Hair follicle dermal papilla cell (primary cell): ENCODE measurements at places on chromosomes 6 and 20. TPM values are rescaled to one million over a fixed set of nuclear protein-coding genes. Genes with fewer than 3 reads are reported as not detected.

The PIM1 gene
- total RNA-seq: 58.8 and 84.5 TPM in 2 replicates

The APOM gene
- total RNA-seq: 0.65 and 1.2 TPM in 2 replicates

The NINL gene
- total RNA-seq: 10.6 and 16.4 TPM in 2 replicates

The PBOV1 gene
- not detected in 2 replicates for total RNA-seq

The IRF4 gene
- total RNA-seq: 0.16 TPM in 1 of 2 replicates, not detected in the other

The SAMD5 gene
- 1.7 and 3.7 TPM in 2 replicates for total RNA-seq

The PNPLA1 gene
- not detected in 2 replicates for total RNA-seq

The TFAP2C gene
- total RNA-seq: 39.9 and 51.4 TPM in 2 replicates

The BFSP1 gene
- 1.5 and 2.3 TPM in 2 replicates for total RNA-seq

The TBXT gene
- not detected in 2 replicates for total RNA-seq

The SNX3 gene
- 121 and 133 TPM in 2 replicates for total RNA-seq

The ZNF165 gene
- 0.32 and 0.49 TPM in 2 replicates for total RNA-seq

The MPC1 gene
- total RNA-seq: 20.3 and 23.1 TPM in 2 replicates

The SLC22A23 gene
- total RNA-seq: 10.7 and 20.4 TPM in 2 replicates

The CCR6 gene
- total RNA-seq: not detected in 2 replicates

The TFB1M gene
- 7.8 and 8.1 TPM in 2 replicates for total RNA-seq

The DLK2 gene
- 0.16 TPM in 1 of 2 replicates, not detected in the other for total RNA-seq

The PAX1 gene
- 0.32 and 0.49 TPM in 2 replicates for total RNA-seq

The HRH3 gene
- total RNA-seq: not detected in 2 replicates

The CST2 gene
- not detected in 2 replicates for total RNA-seq

The LY86 gene
- not detected in 2 replicates for total RNA-seq

The TRPC4AP gene
- 114 TPM in 2 replicates for total RNA-seq

The DUSP15 gene
- total RNA-seq: 2.1 TPM in 1 of 2 replicates, not detected in the other

The RIMS4 gene
- under 0.01 and 0.16 TPM in 2 replicates for total RNA-seq

The PPP1R16B gene
- not detected in 2 replicates for total RNA-seq

The RAET1L gene
- total RNA-seq: not detected in 2 replicates

The PCNA gene
- total RNA-seq: 33.6 and 44.2 TPM in 2 replicates

The SLC25A27 gene
- 8.4 and 9.1 TPM in 2 replicates for total RNA-seq

The LEMD2 gene
- total RNA-seq: 52.9 and 61.5 TPM in 2 replicates

The TRIM15 gene
- not detected in 2 replicates for total RNA-seq

The SLC17A1 gene
- not detected in 2 replicates for total RNA-seq

The SIRPB2 gene
- not detected in 2 replicates for total RNA-seq

The CALHM6 gene
- total RNA-seq: 0.32 and 1.5 TPM in 2 replicates

The TMEM217 gene
- 0.32 and 1.3 TPM in 2 replicates for total RNA-seq

The HLA-DOB gene
- total RNA-seq: 0.32 TPM in 1 of 2 replicates, not detected in the other
